Femur (tissue), 1 donor: ENCODE measurements at places on chromosomes 2 and 18.

DNA sequence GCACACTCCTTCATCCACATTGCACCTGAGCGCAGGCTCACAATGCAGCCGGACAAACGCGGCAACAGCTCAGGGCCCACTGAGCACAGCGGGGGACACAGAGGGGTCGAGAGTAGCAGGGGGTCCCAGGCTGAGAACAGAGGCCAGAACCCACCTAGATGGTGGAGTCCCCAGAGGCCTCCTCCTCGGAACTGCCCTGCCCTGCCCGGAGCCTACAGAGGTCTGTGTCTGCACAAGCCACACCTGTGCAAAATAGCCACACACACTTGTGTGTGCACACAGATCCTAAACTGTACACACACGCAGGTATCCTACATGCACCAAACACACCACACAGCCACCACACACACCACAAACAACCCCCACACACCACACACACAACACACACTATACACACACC, 72.8 kb downstream of the TMEM18 start:
- DNase-seq, result no peak

DNA sequence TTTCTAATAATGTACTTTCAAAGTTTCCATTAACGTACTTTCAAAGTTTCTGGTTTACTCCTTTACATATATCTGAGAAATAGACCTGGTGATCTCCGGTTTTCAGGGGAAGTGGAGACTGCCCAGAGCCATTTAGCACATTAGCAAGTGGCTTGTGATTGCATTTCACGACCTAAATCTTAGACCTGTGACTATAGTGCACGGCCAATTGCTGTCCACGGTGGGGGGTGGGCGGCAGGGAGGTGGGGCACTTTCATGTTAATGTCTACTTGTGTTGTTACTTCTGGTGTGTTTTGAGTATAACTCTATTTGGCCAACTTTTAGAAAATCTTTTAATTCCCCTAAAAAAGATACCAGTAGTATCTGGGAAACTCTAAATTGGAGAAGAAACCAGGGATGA, 11.3 kb downstream of the GATA6 start:
- DNase-seq, result no peak

DNA sequence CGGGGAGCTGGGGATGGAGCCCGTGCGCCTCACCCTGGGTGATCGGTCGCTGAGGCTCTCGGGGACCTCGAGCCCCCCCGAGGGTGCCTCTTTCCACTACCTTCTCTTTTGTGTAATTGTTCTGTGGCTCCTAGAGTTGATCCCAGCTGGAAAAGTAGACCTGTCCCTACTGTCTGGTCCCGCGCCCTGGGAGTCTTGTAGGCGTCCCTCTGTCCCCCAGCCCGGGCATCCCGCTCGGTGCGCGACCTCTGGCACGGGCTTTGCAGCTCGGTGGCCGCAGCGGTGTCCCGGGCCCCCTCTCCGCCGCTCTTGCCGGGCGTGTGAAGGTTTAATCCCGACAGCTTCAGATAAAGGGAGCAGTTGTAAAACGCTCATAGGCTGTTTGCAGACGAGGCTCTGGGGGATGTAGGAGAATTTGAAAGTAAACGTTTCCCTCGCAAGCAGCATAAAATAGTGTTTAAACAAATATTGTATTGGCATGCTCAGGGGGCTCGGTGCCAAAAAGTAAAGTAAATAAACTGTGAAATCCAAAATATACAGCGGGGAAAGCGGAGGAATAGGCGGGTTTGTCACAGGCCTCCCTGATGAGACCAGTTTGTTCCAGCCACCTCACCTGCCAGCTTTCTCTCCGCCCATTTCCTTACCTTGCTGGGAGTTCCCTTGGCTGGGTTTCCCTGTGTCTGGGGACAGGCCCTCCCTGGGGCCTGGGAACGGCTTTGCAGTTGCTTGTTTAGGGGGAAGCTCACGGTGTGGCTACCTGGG, 1.9 kb downstream of the GLI2 start:
- DNase-seq, result peak; percentile 68

DNA sequence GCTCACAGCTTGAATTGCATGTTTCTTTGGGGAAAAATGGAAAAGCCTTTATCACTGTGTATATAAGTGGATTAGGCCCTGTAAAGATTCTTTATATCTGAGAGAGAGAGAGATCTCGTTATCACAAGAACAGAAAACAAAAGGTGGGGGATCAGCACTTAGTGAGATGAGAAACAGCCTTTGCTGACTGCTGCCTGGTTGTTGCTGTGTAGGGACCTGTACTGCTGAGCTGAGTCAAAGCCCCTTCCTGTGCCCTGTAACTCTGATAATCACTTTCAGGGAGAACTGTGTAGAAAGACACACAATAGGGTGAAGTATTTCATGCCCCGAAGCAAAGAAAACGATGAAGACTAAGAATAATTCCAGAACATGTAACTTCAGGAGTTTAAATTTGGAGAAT, 30.6 kb upstream of the FAM237A start:
- no peak for DNase-seq

DNA sequence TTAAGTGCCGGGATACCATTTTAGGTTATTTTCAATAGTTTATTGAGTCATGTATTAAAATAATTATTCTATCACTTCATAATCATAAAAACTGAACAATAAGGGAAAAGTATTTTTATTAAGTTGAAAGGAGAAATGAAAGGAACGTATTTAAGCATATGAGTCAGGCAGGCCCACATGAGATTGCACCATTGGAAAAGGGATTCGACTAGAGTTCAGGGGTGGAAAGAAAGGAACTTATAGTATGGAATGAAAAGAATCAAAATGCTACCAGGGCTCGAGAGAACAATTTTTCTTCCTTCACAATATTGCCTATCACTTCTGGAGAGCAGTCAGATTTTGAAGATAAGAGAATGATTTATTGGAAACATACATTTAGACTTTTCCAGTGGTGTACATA, 516.5 kb upstream of the NETO1 start:
- DNase-seq, result no peak

- no peak for DNase-seq
Measured at GRCh38 chr2:155391613-155392130, 693.2 kb downstream of the KCNJ3 start.

- DNase-seq, result no peak
Measured at GRCh38 chr2:177030451-177031105, 182.0 kb upstream of the HNRNPA3 start.

- no peak for DNase-seq
Measured at GRCh38 chr18:39611381-39612100, 2045.9 kb upstream of the CELF4 start.

DNA sequence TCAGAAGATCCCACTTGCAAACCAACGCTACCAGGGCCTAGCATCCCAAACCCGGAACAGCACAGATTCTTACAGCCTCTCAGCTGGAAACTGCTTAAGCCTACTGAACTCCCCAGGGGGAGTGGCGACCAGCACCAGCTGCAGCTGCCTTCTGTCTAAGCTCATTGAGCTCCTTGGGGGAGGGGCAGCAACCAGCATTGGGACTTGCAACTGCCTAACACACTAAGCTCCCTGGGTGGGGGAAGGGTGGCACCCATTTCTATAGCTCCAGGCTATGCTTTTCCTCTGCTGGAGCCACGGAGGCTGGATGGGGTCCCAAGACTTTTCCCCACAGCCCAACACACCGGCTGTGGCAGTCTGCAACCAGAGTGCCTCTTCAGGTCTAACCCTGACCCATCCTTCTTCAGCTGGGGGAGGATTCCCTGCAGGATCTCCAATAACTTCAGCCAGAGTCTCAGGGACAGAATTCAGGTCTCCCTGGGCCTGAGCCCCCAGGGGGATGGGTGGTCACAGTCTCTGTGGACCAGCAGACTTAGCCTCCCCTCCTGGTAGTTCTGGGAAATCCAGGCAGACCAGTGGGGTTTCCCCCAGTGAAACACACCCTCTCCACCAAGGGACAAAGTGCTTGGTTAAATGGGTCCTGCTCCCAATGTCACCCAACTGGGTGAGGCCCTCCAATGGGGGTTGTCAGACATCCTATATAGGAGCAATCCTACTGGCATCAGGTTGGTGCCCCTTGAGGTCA, 45.9 kb upstream of the ITGA4 start:
- peak; percentile 73 for DNase-seq

DNA sequence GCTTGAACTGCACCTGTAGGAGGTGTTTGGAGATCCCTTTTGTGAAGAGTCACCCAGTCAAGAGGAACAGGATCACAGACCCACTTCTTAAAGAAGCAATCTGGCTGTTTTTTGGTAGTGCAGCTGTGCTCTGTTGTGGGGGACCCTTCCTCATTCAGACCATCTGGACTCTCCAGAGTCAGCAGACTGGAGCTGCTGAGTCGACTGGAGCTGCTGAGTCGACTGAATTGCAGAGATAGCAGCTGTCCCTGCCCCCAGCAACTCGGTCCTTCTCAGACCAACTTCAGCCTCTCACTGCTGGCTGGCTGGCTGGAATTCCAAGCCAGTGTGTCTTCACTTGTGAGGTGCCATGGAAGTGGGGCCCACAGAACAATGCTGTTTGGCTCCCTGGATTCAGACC, 56.8 kb downstream of the GTF3C3 start:
- DNase-seq, result no peak

DNA sequence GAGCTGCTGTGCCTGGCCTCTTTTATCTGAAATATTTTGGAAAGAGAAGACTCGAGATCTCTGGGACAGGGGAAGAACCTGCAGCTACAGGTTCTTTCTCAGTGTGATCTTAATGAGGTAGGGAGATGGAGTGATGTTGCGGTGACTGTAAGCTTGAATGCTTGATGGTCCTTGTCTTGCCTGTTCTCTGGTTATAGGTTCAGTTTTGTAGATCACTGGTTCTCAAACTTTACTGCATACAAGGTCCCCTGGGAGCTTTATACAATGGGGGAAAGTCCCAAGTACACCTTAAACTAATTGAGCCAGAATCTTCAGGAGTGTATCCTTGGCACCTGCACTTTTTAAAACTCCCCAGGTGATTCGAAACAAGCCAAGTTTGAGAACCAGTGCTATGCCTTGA, 136.7 kb upstream of the CXCR4 start:
- no peak for DNase-seq

DNA sequence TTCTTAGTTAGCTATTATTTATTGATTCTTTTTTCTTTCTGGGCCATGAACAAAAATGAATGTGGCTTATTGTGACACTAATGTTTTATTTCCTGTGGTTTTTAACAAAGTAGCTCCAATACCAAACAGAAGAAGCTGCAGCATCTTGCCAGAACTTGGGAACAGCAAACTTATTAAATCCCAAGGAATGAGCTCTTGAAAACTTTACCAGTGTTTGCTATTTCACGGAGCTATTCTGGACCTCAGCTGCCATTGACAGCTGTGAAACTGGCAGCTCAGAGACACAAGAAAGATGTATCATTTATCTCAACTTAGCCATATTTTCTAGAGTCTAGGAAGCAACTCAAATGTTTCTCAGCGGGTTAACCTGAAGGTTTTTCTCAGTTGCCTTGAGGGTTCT, 91.0 kb upstream of the NEUROD1 start:
- no peak for DNase-seq

DNA sequence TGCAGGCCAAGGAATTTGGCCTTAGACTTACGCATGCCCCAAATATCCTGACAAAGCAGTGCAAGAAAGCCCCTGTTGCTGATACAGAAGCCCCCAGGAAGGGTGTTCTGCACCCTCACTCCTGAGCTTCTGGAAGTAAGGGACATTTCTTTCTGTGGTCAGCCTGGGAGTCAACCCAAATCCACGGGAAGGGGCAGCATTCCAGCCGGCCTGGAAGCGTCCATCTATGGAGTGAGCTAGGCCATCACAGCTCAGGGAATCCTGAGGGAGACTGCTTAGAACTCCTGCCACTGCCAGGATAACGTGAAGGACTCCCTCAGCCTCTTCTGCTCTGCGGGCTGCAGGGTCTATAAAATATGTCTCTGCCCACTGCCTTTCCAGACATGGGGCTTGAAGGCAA, 173.9 kb downstream of the ANAPC1 start:
- DNase-seq, result no peak
